Pulmonary artery endothelial cell (primary cell): ENCODE measurements at places on chromosomes 2 and 18. TPM values are rescaled to one million over a fixed set of nuclear protein-coding genes. Genes with fewer than 3 reads are reported as not detected.

The SPATS2L gene
- 22.6 and 36.4 TPM in 2 replicates for total RNA-seq

The DCC gene
- not detected in 2 replicates for total RNA-seq

The RIT2 gene
- not detected in 2 replicates for total RNA-seq

The MSTN gene
- total RNA-seq, result not detected in 2 replicates

The DNAJC5G gene
- total RNA-seq, result not detected in 2 replicates

The KCNS3 gene
- 2.6 and 4.7 TPM in 2 replicates for total RNA-seq
